Breast epithelium (tissue), 4 donors: ENCODE measurements at places on chromosomes 3 and 15. TPM values are rescaled to one million over a fixed set of nuclear protein-coding genes. Genes with fewer than 3 reads are reported as not detected.
A peak's percentile ranks its signal among the peaks of the same experiment; 100 is the strongest.

- H3K4me3 ChIP-seq, result no peak overlapping the region
- no peaks in the 10 kb centered on the region for H3K27me3 ChIP-seq
- DNase-seq, result no peak
- H3K36me3 ChIP-seq, result no peaks in the 10 kb centered on the region
- H3K4me1 ChIP-seq, result peaks cover 17% of the 10 kb centered on the region
These were observed 30.1 kb downstream of the BDH1 start for GRCh38 chr3:197525706-197526105.

- H3K36me3 ChIP-seq, result no peaks in the 10 kb centered on the region
- peak; percentile 23 for DNase-seq
- peaks cover 3% of the 10 kb centered on the region for H3K4me1 ChIP-seq
- H3K27ac ChIP-seq, result peak overlapping the region; percentile 13
- H3K4me3 ChIP-seq, result no peak overlapping the region
These were observed 69.2 kb upstream of the MFGE8 start for GRCh38 chr15:88982304-88982945.

GRCh38 chr3:43727930-43728329, 37.2 kb downstream of the ABHD5 start:
- no peak for DNase-seq
- no peaks in the 10 kb centered on the region for H3K4me1 ChIP-seq
- H3K27ac ChIP-seq, result no peak overlapping the region
- H3K36me3 ChIP-seq, result no peaks in the 10 kb centered on the region
- H3K4me3 ChIP-seq, result no peak overlapping the region
- no peaks in the 10 kb centered on the region for H3K27me3 ChIP-seq

- H3K4me1 ChIP-seq, result no peaks in the 10 kb centered on the region
- no peak overlapping the region for H3K27ac ChIP-seq
- DNase-seq, result no peak
- no peak overlapping the region for H3K4me3 ChIP-seq
- no peaks in the 10 kb centered on the region for H3K27me3 ChIP-seq
These were observed 681.3 kb downstream of the ROBO1 start for GRCh38 chr3:79086514-79086913.

DNA sequence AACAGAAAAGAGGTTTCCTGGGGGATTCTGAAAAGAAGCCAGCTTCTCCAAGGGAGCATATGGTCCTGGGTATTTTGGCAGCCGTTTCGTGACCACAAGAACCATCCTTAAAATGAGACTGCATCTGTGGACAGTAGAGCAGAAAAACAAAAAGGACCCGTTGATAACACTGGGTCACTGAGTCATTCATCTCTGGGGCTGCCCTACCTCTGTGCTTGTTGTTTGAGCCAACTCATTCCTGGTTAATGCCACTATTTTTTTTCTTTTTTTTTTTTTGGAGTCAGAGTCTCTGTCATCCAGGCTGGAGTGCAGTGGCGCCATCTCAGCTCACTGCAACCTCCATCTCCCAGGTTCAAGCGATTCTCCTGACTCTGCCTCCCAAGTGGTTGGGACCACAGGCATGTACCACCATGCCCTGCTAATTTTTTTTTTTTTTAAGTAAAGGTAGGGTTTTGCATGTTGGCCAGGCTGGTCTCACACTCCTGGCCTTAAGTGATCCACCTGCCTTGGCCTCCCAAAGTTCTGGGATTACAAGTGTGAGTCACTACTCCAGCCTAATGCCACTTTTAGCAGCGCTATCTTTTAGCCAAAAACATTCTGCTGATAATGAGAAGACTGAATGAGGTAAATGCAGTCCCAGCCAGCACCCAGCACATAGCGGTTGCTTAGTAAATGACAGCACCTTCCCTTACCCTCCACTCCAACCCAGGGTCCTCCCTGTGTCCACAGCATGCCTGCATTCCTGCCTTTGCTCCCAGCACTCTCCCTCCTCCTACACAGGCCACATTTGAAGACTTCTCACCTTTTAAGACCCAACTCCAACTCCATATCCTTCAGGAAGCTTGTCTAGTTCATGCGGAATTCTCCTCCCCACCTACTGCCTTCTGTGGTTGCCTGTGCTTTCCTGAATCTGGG, 9.1 kb upstream of the ISL2 start:
- no peaks in the 10 kb centered on the region for H3K36me3 ChIP-seq
- no peak for DNase-seq
- no peak overlapping the region for H3K27ac ChIP-seq
- peaks cover 12% of the 10 kb centered on the region for H3K27me3 ChIP-seq

DNA sequence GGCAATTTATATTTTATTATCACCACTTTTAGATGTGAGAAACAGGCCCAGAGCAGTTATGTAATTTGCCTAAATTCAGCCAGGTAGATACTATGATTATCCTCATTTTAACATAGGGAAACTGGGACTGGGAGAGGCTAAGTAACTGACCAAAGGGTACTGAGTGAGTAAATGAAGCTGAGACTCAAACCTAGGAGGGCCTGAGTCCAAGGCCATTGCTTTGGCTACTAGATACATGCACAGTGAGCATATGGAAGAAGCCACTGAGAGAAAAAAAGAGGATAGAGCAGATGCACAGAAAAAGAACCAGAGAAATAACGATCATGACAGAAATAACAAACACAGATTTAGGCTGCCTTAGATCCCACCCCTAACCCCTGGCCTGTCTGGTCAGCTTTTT, 33.6 kb downstream of the USF3 start:
- DNase-seq, result no peak
- no peaks in the 10 kb centered on the region for H3K4me1 ChIP-seq
- H3K27ac ChIP-seq, result no peak overlapping the region
- peaks cover 4% of the 10 kb centered on the region for H3K36me3 ChIP-seq

- no peak for DNase-seq
- H3K27me3 ChIP-seq, result no peaks in the 10 kb centered on the region
- H3K27ac ChIP-seq, result no peak overlapping the region
- H3K36me3 ChIP-seq, result peaks cover 8% of the 10 kb centered on the region
- no peak overlapping the region for H3K4me3 ChIP-seq
These were observed 103.1 kb downstream of the HCN4 start for GRCh38 chr15:73265536-73266153.

GRCh38 chr15:92637626-92638025, 17.9 kb downstream of the FAM174B start:
- peaks cover 9% of the 10 kb centered on the region for H3K4me1 ChIP-seq
- no peaks in the 10 kb centered on the region for H3K27me3 ChIP-seq
- no peak overlapping the region for H3K4me3 ChIP-seq

DNA sequence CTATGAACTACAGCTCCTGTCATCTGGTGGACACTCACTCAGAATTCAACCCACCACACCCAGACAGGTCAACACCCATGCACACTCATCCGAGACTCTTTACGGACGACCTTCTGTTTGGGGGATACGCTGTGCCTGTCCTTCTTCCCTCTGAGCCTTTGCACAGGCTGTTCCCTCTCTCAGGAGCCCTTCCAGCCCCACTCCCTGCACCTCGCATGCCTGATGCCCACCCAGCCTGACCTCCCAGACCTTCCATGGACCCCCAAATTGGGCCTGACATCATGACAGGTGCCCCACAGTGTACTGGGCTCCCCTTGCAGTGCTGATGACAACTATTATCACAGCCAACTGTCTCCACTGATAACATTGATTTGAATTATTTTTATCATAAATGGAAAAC, 135.8 kb downstream of the NSMCE3 start:
- no peak for DNase-seq
- H3K4me3 ChIP-seq, result no peak overlapping the region
- no peaks in the 10 kb centered on the region for H3K4me1 ChIP-seq
- no peaks in the 10 kb centered on the region for H3K27me3 ChIP-seq
- no peaks in the 10 kb centered on the region for H3K36me3 ChIP-seq

GRCh38 chr3:113981803-113982202, 34.0 kb downstream of the ZDHHC23 start:
- H3K27ac ChIP-seq, result no peak overlapping the region
- H3K36me3 ChIP-seq, result no peaks in the 10 kb centered on the region
- DNase-seq, result no peak
- no peaks in the 10 kb centered on the region for H3K4me1 ChIP-seq
- H3K4me3 ChIP-seq, result no peak overlapping the region

- no peaks in the 10 kb centered on the region for H3K4me1 ChIP-seq
- H3K27me3 ChIP-seq, result no peaks in the 10 kb centered on the region
- no peaks in the 10 kb centered on the region for H3K36me3 ChIP-seq
- H3K27ac ChIP-seq, result peak overlapping the region; percentile 27
- no peak overlapping the region for H3K4me3 ChIP-seq
- peak; percentile 71 for DNase-seq
These were observed 34.0 kb downstream of the LYZL4 start for GRCh38 chr3:42376344-42376798.

DNA sequence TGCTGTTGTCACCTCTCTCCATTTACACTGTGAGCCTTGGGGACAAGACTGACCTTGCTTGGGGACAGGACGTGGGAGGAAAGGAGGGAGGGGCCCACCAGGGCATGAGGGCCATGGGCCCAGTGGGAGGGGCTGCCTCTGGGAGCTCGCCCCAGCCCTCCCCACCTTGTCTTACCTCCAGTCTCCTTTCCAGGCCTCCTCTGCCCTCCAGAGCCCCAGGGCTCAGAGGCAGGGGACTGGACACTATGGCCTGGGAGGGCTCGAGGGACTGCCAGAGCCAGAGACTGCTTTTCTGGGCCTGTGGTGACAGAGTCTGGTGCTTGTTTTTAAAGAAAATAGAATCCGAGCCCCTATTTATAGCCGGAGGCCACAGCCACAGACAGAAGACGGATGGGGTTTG, 10.2 kb downstream of the CSPG4 start:
- H3K27me3 ChIP-seq, result no peaks in the 10 kb centered on the region
- H3K4me1 ChIP-seq, result peaks cover 22% of the 10 kb centered on the region
- H3K36me3 ChIP-seq, result no peaks in the 10 kb centered on the region
- DNase-seq, result no peak

- H3K4me1 ChIP-seq, result no peaks in the 10 kb centered on the region
- H3K27me3 ChIP-seq, result no peaks in the 10 kb centered on the region
- no peak for DNase-seq
- no peaks in the 10 kb centered on the region for H3K36me3 ChIP-seq
These were observed 273.9 kb downstream of the ROBO2 start for GRCh38 chr3:77313843-77314242.

GRCh38 chr15:92578096-92578835, 77.3 kb downstream of the FAM174B start:
- H3K4me3 ChIP-seq, result no peak overlapping the region
- no peaks in the 10 kb centered on the region for H3K27me3 ChIP-seq
- no peak for DNase-seq
- no peaks in the 10 kb centered on the region for H3K4me1 ChIP-seq

DNA sequence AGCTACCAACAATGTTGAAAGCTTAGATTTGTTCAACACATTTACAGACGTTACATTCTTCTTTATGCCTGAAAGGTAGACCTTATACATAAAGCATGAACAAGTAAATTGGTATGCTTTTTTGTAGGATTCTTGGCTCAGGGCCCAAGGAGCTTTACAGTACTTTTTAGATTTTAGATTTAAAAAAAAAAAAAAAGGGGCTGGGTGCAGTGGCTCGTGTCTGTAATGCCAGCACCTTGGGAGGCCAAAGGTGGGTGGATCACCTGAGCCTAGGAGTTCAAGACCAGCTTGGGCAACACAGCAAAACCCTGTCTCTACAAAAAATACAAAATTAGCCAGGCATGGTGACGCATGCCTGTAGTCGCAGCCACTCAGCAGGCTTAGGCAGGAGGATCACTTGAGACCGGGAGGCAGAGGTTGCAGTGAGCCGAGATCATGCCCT, 39.7 kb downstream of the MEF2A start:
- H3K27ac ChIP-seq, result no peak overlapping the region
- H3K4me1 ChIP-seq, result no peaks in the 10 kb centered on the region
- no peak for DNase-seq
- no peaks in the 10 kb centered on the region for H3K36me3 ChIP-seq
- no peak overlapping the region for H3K4me3 ChIP-seq

- no peak overlapping the region for H3K4me3 ChIP-seq
- H3K27me3 ChIP-seq, result no peaks in the 10 kb centered on the region
- H3K27ac ChIP-seq, result no peak overlapping the region
- H3K4me1 ChIP-seq, result no peaks in the 10 kb centered on the region
- no peak for DNase-seq
- H3K36me3 ChIP-seq, result no peaks in the 10 kb centered on the region
These were observed 2.3 kb downstream of the CYP8B1 start for GRCh38 chr3:42873221-42873982.

DNA sequence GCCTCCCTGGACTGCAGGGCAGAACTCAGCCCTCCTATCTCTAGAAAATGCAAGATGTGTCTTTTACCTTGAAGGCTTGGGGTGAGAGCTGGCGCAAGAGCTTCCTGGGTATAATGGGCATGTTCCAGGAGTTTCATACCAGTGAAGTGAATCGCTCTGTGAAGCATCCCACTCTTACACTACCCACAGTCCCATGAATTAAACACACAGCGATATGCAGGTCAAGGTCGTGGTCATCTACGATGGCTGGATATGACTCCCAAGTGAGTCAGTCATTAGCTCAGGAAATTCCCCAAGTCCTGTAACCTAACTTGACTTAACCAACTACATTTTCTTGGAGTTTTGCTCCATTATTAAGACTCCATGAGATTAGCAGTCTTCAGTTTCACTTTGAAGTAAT, 439.7 kb downstream of the NTRK3 start:
- no peak overlapping the region for H3K4me3 ChIP-seq
- DNase-seq, result no peak
- no peaks in the 10 kb centered on the region for H3K27me3 ChIP-seq
- no peaks in the 10 kb centered on the region for H3K4me1 ChIP-seq
- H3K36me3 ChIP-seq, result no peaks in the 10 kb centered on the region

GRCh38 chr3:120435621-120436020, 15.2 kb downstream of the FSTL1 start:
- no peaks in the 10 kb centered on the region for H3K4me1 ChIP-seq
- H3K36me3 ChIP-seq, result no peaks in the 10 kb centered on the region
- H3K4me3 ChIP-seq, result no peak overlapping the region
- H3K27me3 ChIP-seq, result no peaks in the 10 kb centered on the region

- H3K4me3 ChIP-seq, result no peak overlapping the region
- H3K27me3 ChIP-seq, result no peaks in the 10 kb centered on the region
- peak overlapping the region; percentile 64 for H3K27ac ChIP-seq
- H3K36me3 ChIP-seq, result no peaks in the 10 kb centered on the region
- H3K4me1 ChIP-seq, result no peaks in the 10 kb centered on the region
These were observed 101.6 kb downstream of the MAGI1 start for GRCh38 chr3:65936908-65937638.

PRSS50 gene
- not detected for total RNA-seq

TCF12 gene
- total RNA-seq, result 198 TPM

CISH gene
- 29.6 TPM for total RNA-seq

AADACL2 gene
- 0.16 TPM for total RNA-seq

SEMA7A gene
- total RNA-seq, result 0.88 TPM

LRRC34 gene
- 4.9 TPM for total RNA-seq

APBA2 gene
- total RNA-seq, result 6.9 TPM

ACVR2B gene
- 4.0 TPM for total RNA-seq
